ENCODE measurements at places on chromosomes 7 and 10. TPM values are rescaled to one million over a fixed set of nuclear protein-coding genes. Genes with fewer than 3 reads are reported as not detected.

DNA sequence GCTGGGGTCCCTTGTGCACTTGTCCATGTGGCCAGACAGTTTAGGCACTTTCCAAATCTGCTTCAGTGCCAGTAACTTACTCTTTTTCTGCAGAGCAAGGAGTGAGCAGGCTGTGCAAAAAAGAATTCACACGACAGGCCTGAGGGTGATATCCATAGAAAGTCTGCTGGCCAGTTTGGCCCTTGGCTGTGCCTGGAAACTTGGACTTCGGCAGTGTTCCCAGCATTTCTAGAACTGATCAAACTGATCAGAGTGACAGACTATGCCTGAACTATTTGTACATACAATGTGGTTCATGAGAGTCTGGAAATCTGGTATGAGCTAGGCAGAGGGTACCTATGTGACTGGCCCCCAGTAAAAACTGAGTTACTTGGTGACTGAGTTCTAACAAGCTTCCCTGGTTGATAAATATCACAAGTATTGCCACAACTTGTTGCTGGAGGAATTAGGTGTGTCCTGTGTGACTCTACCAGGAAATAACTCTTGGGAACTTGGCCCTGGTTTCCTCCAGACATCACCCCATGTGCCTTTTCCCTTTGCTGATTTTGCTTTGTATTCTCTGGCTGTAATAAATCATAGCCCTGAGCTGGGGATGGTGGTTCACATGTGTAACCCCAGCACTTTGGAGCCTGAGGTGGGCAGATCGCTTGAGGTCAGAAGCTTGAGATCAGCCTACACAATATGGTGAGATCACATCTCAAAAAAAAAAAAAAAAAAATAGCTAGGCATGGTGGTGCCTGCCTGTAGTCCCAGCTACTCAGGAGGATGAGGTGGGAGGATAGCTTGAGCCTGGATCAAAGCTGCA, 3.3 kb upstream of the DENND10 start:
- DNase-seq = no peak

The BTRC gene
- total RNA-seq = 10.2 TPM

DNA sequence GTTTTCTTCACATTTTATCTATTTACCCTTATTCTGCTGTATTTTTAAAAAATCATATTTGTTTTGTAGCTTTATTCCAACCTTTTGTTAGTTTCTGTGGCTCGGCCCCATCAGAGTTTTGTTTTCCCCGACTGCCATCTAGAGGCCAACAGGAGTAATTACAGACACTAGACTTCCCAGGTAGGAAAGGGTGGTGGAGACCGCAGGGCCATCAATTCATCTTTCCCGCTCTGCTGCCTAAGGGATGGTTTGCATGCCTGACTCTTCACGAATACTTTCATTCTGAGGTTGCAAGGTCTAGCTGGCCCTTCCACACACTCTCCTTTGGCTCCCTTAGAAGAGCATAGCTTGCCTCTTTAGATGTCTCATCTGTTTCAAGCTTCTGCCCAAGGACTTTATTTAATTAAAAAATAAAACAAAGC, 38.3 kb downstream of the LYZL2 start:
- no peak for DNase-seq

The GTF2IRD2 gene
- 6.5 TPM for total RNA-seq

GRCh38 chr10:94308866-94309265, 53.9 kb downstream of the NOC3L start:
- DNase-seq = no peak

GRCh38 chr7:112282476-112283188, 76.1 kb downstream of the ZNF277 start:
- DNase-seq = no peak

The NME8 gene
- not detected for total RNA-seq

- peak; percentile 21 for DNase-seq
Observed at GRCh38 chr7:4830176-4830575, 31.7 kb downstream of the PAPOLB start.

DNA sequence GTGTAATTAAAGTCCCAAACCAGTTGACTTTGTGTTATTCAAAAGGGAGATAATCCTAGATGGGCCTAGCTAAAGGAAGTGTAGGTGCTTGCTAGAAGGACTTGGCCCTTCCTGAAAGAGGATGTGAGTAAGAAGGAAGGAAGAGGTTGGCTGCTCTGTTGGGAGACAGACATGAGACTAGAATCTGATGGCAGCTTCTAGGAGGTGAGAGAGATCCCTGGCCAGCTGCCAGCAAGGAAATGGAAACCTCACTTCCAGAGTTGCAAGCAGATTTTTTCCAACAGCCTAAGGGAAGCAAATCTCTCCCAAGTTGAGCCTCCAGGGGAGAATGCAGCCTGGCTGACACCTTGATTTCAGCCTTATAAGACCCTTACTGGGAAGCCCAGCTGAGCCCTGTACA, 368.4 kb upstream of the ZMIZ1 start:
- no peak for DNase-seq

DNA sequence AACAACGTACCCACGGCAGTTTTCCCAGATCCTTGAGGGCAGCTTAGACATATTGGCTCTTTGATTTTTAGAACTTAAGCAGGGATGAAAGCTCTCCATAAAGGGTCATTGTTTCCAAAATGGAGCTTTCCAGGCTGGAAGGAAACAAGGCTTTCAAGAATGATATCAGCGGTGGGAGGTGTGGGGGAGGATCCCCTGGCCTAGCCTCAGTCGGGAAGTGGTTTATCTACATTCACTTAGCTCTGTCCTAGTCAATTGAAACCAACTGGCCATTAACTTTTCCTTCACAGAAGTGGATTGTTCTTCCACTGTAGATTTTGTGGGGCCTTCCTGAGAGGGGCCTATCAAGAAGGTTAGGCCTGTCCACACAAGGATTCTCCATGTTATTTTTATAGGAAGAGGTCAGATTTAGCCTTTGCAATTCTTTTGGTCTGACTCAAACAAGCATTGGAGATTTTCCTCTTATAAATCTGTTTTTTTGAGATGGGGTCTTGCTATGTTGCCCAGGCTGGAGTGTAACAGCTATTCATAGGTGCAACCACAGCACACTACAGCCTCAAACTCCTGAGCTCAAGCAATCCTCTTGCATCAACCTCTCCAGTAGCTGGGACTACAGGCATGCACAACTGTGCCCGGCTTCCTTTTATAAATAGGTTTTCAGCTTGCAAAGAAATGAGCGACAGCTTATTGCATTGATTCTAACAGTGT, 343.5 kb downstream of the LRMDA start:
- DNase-seq = no peak

Measured in kidney epithelial cell (primary cell).